Glutamatergic neuron (in vitro differentiated cells): ENCODE measurements at places on chromosomes 5 and 9. TPM values are rescaled to one million over a fixed set of nuclear protein-coding genes. Genes with fewer than 3 reads are reported as not detected.

Gene AHRR
- 2.0 TPM for total RNA-seq

Gene NUDT12
- total RNA-seq = 10.9 TPM

Gene PLAC8L1
- 2.2 TPM for total RNA-seq

- DNase-seq = peak; percentile 89
Observed at GRCh38 chr5:55226027-55226933, 835 bp downstream of the MCIDAS start.

GRCh38 chr9:77933019-77933418 is 98.6 kb downstream of the GNAQ start:
- DNase-seq = no peak

DNA sequence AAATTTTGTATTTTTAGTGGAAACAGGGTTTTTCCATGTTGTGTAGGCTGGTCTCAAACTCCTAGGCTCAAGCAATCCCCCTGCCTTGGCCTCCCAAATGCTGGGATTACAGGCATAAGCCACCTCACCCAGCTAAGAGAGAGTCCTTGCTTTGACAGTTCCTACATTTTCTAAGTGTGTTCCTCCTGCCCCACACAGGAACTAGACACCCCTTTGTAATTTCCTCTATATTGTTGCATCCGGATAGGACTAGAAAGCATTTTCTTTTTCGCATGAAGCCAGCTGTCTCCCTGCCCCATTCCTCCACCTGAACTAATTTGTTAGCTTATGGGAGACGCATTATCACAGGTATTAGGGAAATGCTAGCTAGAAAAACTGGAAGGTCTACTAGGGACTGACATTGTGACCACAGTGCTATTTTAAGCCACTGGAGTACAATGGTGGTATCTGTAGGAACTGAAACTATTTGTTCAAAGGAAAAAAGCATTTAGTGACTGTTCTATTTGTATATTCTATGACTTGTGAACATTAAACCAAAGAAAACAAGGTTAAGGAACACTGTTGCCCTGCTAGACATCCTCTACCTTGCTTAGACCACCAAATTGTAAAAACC is 214.1 kb downstream of the SMARCA2 start:
- DNase-seq = no peak

GRCh38 chr9:70285246-70285645 is 26.5 kb downstream of the SMC5 start:
- no peak for DNase-seq

DNA sequence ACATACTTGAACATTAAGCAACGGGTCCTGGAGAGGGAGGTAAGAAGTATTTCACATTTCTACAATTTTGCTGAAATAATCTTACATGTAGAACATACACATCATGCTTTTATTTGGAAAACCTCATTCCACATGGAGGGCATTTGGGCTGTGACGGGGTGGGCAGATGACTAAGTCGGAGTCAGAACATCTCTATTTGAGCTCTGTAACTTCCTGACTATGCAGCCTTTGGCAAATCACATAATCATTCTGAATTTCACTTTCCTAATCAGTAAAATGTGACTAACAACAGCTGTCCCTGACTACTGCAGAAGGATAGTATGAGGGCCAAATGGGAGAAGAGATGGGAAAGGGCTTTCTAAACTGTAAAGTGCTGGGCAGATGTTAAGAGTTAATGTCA is 17.1 kb upstream of the IL6ST start:
- DNase-seq = no peak
